ENCODE measurements at places on chromosomes 7 and 10.

DNA sequence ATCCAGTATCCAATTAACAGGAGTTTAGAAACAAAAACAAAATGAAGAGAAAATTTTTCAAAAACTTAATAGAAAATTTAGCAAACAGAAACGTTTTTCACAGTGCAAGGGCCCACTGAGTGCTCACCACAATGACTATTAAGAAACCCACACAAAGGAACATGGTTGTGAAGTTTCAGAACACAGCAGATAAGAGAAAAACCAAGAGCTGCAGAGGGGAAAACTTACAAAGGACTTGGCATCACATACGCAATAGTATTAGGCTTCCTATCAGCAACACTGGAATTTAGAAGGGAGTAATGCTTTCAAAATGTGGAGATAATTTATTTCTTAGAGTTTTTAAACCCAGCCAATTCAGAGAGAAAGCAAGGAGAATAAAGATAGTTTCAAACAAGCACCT, 1.7 kb upstream of the C7orf25 start:
- no peak for DNase-seq

- DNase-seq, result no peak
Observed at GRCh38 chr7:91228327-91228726, 35.9 kb upstream of the FZD1 start.

DNA sequence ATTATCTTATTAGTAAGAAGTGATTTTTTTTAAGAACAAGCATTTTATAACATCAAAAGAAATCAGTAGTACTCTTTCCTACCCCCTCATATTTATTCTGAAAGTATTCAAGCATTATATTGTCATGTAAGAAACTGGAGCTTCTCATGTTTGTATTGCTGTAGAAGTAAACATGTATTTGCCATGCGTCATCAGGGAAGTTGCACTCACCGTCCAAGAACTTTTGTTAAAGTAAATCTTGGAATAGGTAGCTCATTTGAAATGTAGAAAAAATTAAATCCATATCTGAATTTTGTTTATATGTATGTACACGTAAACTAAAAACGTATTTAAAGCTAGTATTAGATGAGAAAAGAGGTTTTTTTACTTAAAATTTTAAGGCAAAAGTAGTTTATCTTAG, 96.8 kb downstream of the PTEN start:
- no peak for DNase-seq

DNA sequence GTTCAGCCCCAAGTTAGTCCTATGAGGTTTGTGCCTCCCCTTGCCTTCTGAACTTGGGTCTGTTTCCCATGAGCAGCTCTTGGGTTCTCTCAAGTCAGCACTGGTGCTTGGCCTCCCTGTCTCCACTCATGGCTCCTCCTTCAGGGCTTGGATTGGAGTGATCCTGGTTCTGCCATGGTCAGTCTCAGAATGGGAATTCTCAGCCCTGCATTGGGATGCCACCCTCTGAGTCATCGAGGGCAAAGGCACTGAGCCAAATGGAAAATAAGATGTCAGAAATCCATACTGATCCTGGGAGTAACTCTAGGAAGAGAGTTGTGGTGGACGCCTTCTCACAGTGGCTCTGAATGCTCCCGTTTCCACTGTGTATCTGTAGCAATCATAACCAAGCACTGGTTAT, 233.4 kb upstream of the HABP2 start:
- DNase-seq, result no peak

DNA sequence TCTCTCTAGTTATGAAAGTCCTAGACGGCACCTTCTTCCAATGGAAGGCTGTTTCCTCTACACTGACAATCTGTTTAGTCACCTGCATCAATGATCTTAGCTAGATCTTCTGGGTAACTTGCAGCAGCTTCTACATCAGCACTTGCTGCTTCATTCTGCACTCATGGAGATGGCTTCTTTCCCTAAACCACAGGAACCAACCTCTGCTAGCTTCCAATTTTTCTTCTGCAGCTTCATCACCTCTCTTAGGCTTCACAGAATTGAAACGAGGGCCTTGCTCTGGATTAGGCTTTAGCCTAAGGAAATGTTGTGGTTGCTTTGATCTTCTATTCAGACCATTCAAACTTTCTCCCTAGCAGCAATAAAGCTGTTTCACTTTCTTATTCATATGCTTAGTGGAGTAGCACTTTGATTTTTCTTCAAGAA, 24.6 kb downstream of the NAMPT start:
- DNase-seq, result no peak

DNA sequence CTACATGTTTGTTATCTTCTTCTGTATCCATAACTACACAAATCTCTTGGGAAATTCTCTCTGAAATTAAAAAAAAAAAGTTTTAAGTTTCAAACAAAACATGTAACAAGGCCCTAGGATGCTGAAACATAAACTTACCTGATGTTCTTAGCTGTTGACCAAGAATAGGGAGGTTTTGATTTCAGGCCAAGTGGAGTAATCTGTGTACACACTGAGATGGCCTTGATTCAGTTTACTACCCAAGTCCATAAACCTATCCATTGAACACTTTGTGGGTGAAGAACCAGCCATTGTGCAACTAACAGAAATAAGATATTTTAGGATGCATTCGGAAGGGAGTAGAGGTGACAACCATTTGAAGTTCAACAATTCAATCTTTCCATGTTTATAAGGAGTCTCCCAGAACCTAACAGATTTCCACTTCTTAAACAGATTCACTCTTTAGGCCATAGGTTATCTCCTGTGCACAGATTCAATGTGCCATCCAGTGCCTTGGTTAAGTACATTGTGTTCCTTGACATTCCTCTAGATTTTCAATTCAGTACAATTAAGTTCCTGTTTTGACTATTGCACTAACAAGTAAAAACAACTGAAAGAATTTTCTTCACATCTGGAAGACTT, 143.1 kb downstream of the CRPPA start:
- no peak for DNase-seq

- no peak for DNase-seq
Observed at GRCh38 chr7:55271661-55272060, 93.5 kb upstream of the LANCL2 start.

DNA sequence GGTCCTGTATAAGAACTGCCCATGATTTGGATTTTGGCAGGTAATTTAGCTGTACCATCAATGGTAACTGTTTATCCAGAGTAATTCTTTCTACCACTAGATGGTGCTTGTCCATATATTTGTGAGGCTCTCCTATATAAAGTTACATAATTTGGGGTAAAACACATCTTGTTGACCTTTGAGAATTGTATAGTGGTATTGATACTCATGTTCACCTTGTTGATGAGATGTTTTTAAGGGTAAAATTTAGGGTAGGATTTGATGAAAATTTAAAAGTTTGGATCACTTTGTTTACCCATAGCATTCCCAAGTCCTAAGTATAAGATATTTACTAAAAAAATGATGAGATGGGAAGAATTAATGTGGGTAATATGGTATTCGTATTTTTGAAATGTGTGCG, 31.6 kb downstream of the ST7 start:
- DNase-seq, result peak; percentile 40

DNA sequence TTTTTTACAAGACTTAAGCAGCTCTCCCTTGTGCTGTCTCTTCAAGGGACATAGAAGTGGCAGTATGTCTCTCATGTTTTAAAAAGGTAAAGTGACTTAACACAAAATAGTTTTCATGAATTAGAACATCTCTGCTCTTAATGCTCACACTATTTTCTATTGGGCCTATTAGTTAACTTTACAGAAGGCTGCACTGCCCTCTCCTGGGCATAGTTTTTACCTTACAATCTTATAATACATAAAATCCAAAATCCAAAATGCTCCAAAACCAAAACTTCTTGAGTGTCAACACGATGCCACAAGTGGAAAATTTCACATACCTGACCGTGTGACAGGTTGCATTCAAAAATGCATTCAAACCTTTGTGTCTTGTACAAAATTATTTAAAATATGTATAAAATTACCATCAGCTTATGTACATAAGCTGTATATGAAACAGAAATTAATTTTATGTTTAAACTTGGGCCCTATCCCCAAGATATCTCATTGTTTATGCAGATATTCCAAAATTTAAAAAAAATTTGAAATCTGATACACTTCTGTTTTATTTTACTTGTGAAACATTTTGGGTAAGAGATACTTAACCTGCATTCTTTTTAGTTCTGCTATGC, 25.8 kb downstream of the TES start:
- peak; percentile 76 for DNase-seq

Data from KBM-7 (cell line).